ENCODE measurements at places on chromosomes 4 and X.

- no peak for DNase-seq
Observed at GRCh38 chrX:10106806-10107205, 50.0 kb upstream of the CLCN4 start.

DNA sequence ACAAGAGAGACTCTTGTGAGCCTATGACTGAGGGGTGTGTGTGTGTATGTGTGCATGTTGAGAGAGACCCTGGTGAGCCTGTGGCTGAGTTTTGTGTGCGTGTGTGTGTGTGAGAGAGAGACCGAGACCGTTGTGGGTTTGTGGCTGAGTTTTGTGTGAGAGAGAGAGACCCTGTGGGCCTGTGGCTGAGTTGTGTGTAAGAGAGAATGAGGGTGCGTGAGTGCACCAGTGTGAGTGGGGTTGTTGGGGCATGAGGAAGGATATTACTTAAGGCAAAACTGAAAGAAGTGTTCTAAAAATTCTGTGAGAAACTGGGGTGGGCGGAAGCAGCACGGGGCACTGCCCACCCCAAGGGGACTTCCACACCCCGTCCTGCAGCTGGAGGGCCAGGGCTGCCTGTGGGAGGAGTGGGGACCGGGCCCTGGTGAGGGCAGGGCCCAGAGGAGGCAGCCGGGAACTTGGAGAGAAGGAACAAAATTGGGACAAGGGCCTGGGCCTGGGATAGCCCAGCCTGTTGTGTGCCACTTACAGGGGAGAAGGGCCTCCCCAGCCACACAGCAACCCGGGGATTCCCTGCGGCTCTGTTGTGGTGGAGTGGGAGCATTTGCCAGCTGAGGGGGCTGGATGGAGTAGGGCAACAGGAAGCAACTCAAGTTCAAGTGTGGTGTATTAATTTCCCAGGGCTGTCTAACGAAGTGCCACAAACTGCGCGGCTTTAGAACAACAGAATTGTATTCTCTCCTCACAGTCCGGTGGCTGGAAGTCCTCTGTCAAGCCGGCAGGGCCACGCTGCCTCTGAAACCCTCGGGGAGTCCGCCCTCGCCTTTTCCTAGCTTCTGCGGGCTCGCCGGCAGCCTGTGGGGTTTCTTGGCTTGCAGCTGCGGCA is 22.1 kb downstream of the TMEM131L start:
- no peak for DNase-seq

GRCh38 chr4:28277931-28278330 is 1417.3 kb downstream of the STIM2 start:
- DNase-seq: no peak

DNA sequence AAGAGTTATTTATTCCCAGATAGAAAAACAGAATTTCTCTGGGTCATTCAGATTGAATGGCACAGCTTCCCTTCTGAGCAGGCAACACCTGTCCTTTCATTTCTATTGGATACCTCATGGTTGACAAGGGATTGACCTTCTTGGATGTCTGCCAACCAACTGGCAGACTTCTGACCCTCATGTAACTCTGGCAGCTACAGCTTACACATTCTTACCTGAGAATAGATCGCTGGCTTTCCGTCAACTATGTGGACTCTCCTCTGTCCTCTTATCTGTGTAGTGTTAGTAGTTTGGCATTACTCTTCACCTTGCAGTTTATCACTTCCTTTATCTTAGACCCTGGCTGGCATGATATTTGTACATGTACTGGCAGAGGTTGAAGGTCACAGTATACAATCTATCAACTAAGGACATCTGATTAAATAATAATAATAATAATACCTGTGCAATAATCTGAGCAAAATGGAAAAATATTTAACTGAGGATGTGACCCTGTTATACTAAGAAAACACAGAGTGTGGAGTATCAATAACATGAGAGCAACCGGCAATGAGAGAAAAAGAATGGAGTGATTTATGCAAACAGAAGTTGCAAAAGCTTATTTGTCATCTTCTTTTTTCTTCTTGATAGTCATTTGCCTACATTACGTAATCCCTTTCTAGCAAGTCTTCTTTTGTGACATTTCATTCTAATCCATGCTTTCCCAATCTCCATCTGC is 1118.2 kb downstream of the ARAP2 start:
- no peak for DNase-seq

DNA sequence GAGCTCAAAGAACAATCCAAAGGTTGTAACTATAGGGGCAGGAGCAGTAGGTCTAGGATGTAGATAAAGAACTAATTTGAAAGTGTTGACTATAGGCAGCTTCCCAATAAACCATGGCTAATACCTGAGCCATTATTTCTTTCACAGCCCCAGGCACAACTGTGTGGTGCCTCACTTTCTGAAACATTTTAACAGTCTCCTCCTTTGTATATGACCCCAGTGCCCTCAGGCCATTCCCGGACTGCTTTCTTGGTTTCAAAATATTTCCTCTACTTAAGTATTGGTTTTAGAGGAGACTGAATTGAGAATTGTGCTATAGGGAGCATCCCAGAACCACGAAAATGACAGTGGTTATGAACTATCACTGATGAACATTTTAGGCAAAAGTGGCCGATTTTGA is 728.7 kb downstream of the IL1RAPL1 start:
- DNase-seq: no peak

DNA sequence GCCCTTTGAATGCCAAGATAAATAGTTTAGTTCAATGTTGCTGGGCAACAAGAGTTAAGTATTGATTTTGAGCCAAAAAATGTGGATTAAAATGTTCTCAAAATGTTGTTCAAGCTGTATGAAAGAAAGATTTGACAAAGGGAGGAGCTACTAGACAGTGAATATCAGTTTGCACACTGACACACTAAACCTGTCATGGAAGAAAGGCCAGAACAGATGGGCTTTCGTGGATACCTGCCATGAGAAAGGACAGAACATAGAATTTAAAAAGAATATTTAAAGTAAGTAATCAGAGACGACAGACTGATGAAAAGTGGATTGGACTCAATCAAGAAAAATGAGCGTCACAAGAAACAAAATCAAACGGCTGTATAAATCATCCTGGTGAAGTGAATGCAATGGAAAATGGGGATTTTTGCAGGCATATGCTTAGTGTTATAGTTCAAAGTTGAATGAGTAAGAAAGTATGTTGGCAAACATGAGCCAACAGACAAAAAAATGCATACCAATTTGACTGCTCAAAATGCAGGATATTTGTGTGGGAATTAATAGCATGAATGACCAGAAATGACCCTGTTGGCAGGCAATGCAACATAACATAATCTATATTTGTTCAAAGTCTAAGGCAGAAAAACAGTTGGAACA is 7.4 kb downstream of the PCDH18 start:
- DNase-seq: no peak

GRCh38 chrX:21056622-21057021 is 317.6 kb upstream of the CNKSR2 start:
- DNase-seq: no peak

DNA sequence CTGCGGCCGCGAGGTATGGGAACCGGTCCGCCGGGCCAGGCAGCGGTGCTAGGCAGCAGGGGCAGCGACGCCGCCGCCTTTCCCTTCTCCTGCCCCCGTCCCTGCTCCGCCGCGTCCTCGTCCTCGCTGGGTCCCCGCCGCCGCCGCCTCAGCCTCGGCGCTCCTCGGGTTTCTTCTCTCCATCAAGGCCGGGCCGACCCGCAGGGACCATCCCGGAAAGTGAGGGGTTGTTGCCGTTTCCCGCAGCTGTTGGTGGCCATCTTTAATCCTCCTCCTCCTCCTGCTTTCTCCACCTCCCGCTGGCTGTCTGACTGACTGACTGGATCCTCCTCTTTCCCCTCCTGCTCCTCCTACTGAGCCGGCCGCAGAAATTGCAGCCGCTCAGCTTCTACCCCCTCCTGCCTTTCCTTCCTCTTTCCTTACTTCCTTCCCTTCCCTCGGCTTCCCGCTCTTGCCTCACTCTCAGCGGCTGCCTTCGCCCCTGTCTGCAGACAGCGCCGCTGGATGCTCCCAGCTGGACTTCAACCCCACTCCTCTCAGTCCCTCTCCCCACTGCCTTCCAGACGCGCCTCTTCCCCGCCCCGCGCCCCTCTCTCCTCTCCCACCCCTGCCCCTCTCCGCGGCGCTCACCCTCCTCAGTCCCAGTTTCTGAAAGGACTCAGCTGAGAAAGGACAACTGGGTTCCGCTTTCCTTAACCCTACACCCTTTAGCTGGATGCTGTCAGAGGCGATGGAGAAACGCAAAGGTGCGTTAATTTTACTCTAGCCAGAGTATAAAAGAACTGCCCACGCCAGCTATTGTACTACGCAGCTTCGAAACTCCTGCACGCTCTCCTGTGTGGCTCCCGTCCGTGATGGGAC is at the start of gene WDFY3:
Gene WDFY3, minus strand, starts transcription at position 309 of the 861 bp plus-strand sequence. CDS start 106,099 bp downstream, outside the sequence.
- DNase-seq: peak; percentile 90

DNA sequence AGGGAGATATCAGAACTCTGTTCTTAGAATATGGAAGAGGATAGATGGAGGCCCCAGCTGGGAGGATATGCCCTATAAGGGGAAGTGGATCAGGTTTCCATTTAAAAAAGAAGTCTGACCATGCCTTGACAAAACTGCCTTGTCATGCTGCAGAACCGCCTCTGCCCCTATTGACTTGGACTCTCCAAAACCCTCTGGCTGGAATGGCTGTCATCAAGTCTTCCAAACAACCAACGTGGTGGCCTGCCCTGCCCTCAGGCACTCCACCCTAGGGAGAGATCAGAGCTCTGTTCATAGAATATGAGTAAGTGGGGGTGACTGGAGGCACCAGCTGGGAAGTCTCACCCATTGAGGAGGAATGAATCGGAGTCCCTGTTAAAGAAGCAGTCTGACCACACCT is 114.9 kb downstream of the VSIG4 start:
- no peak for DNase-seq

- DNase-seq: no peak
Observed at GRCh38 chr4:79472036-79472435, 64.0 kb upstream of the GK2 start.

GRCh38 chr4:116374815-116375214 is 710.6 kb downstream of the TRAM1L1 start:
- no peak for DNase-seq

DNA sequence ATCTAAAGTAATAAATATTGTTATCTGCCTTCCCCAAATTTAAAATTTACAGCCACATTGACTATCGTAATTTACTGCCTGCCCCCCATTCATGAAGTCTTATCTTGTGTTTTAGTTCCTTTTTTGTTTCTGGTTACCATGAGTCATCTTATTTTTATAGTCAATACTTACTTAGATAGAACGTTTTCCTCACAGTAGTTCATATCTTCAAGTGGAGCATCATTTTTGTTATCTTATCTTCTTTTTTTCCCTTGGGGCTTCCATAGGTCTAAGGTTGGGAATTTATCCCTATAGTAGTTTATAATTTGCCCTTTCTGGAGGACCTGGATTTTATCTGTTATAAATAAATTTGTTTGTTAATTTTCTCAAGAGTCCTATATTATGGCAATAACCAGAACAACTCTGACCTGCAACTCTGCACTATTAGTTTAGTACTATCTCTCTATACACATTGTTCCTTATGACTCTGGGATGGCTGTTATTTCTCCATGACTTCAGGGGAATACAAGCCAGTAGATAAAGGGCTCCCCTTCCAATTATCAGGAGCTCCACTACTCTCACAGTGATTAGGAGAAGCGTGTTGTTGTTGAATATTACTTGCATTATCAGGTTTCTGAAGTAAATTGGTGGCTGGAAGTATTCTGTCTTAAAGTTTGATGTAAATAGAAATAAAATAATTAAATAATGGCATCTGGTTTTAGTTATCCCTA is 330.6 kb downstream of the GALNTL6 start:
- DNase-seq: no peak

GRCh38 chrX:41142130-41142910 is 57.1 kb downstream of the USP9X start:
- DNase-seq: no peak

GRCh38 chr4:109410776-109411175 is 22.8 kb upstream of the SEC24B start:
- no peak for DNase-seq

DNA sequence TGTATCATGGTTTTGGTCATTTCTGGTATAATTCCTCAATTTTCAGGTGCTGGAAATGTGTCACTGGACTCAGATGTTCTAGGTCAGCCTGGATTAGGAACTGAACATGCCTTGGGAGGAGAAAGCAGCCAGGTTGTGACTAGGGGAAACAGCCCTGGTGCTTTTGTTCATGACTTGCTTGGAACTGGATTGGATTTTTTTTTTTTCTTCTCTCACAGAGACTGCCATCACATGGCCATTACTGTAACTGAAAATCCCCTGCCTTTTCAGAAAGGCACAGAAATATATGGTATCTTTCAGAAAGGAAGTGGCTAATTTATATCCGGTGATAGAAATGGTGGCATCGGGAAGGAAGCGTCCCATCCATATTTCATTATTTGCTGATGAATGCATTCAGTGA is 34.6 kb downstream of the SEPTIN11 start:
- DNase-seq: no peak

GRCh38 chrX:136209016-136209738 is 42.0 kb downstream of the MAP7D3 start:
- DNase-seq: peak; percentile 41

DNA sequence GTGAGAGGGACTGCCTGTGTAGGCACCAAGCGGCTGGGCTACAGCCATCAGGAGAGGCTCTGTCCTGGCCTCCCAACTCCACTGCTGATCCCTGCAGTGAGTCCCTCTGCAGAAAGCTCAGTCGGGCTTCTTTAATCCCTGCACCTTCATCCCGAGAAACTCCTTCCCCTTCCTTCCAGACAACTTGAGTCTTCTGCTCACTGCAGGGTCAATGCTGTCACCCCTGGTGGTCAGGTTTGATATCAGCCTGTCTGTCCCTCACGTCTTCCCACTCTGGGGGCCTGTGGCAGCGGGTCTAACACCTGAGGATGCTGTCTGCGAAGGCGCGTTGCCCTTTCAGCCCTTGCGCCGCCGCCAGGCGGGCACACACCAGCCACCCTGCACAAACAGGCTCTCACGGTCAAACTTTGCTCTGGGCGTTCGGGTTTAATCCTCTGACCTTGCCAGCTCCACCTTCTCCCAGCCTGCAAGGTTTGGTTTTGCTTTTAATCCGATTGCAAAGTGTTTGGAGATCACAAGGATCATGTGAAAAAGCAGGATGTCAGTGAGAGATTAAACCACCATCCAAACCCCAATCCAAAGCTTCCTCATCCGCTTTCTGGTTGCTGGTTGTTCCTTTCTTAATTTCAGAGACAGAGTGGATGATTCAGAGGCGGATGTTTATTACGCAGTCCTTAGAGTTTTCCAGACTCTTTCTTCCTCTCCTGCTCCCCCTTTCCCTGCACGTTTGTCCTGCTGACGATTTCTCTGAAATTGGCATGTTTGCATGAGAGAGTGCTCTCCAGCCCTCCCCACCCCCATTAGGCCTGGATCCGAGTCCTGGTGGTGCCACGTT is 74.8 kb upstream of the SLC34A2 start:
- DNase-seq: peak; percentile 86

GRCh38 chrX:134484039-134484438 is 24.1 kb downstream of the HPRT1 start:
- DNase-seq: no peak

DNA sequence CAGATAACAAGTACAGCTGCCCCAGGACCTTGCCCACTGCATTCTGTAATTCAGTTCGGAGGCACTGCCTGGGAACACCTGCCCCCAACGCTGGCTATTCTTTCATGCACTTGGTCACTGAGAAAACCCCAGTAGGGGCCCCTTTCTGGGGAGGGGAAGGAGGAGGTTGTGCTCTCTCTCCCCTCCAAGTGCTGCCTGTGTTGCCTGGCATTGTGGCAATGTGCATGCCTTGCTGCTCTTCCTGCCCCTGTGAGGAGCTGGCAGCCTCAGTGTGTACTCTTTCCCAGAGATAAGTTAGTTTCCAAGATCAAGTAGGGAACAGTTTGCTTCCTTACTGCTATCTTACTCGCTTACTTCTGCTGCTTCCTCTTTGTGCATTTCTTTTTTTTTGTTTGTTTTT is 90.8 kb downstream of the AASDH start:
- DNase-seq: no peak

- no peak for DNase-seq
Observed at GRCh38 chr4:15410750-15411149, 17.1 kb upstream of the C1QTNF7 start.

GRCh38 chr4:27154706-27155105 is 294.1 kb downstream of the STIM2 start:
- DNase-seq: no peak

All from WERI-Rb-1 (cell line).